RPMI8226 (cell line): ENCODE measurements at places on chromosomes 1 and 21.

GRCh38 chr1:53895421-53895820, 1.4 kb downstream of the DIO1 start:
- no peak for DNase-seq

- no peak for DNase-seq
Measured at GRCh38 chr1:8603220-8603616, 214.2 kb downstream of the RERE start.

GRCh38 chr21:42556476-42556875, 42.8 kb downstream of the SLC37A1 start:
- DNase-seq: no peak

DNA sequence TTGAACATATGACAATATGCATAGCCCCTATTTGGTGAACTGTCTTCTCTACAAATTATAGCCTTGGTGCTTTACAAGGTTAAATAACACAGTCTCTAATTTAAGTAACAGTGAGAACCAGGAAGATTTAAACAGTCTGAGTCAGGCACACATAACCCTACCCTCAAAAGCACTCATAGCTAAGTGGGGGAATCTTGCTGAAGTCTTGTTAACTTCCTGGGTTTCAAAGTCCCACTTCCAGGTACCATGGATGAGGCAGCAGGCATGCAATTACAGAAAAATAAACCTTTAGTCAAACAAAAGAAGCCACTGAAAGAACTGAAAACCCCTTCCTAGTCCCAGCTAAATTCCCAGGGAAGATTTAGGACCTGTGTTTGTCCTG, 147.6 kb downstream of the PBX1 start:
- DNase-seq: no peak

GRCh38 chr1:82390627-82391026, 589.9 kb downstream of the ADGRL2 start:
- no peak for DNase-seq

DNA sequence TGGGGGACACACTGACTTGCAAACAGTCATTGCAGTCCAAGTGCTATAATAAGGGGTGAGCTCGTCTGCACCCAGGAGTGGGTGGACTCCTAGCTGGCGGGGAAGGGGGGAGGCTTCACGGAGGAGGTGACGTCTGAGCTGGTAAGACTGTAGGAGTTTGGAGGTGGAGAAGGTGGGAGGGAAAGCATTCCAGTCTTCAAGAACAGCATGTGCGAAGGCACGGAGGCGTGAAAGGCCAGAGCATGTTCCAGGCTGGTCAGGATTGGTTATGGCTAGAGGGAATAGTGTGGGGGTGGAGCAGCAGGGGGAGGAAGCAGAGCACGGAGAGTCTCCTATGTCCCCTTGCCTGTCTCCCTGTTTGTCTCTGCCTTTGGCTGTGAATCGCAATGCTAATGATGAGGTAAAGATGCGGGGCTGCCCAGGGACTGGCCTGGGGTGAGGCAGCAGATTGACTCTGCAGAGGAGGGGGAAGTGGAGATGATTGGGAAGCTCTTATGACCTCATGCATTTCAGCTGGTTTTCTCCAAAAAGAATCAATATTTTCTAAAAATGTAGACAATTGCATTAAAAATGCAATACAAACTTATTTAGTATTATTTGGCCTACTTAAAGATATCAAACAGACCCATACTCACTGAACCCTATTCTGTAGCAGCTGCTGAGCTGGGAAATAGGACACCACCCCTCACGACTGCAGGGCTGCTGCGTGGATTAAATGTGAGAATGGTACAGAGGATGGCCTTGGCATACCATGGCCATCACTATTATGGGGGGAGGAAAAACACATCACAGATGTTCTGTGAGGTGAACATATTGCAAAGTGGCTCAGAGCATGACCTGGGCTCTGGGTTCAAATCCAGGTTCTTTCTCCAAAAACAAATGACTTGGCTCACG, 2.6 kb upstream of the ZNF436 start:
- DNase-seq: no peak

DNA sequence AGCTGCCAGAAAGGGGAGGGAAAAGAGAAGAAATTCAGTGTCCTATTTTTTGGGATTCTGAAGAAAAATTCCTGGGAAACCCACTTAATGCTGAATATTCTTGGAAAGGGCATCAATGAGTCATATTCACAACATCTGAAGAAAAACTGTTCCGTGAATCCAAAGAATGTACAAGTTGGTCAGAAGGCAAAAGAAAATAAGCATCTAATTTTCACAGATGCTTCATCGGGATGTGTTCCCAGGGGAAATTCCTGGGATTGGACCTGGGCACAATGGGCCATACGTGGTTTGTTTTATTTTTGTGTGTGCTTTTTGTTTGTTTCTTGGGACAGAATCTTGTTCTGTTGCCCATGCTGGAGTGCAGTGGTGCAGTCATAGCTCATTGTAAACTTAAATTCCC, 112.2 kb downstream of the MAP3K21 start:
- no peak for DNase-seq

- DNase-seq: no peak
Measured at GRCh38 chr1:159163614-159164228, 7.7 kb upstream of the CADM3 start.

- no peak for DNase-seq
Measured at GRCh38 chr21:17495680-17496079, 17.2 kb upstream of the CXADR start.

DNA sequence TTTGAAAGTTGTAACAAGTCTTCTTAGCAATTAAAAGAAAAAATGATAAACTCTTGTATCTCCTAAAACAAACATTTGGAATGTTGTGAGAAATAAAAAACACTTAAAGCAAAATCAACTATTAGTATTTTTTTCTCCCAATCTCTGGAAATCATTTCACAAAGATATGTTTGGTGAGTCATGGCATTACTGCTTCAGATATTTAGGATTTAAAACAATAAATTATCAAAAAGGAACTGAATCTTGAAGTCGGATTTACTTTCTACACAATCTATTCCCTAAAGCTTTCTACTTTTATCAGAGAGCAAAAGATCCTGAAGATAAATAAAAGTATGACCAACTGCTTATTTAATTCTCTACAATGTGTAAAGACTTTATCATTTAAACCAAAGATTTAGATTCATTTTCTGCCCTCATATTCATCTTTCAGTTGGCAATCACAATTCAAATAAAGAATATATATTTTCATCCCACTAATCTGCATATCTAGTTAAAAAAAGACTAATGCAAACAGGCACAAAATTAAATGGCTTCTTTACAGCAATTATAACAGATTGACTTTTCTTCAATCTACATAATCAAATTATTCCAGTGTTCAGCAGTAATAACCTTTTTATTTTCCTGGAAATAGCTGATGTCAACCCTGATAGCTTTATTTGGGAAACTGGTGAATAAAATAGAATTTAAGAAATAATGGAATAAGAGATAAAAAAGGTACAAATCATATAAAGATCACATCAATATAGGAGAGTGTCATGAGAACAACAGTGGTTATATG, 230.0 kb downstream of the COP1 start:
- no peak for DNase-seq

GRCh38 chr1:107529511-107530149, 388.8 kb downstream of the NTNG1 start:
- peak; percentile 32 for DNase-seq

DNA sequence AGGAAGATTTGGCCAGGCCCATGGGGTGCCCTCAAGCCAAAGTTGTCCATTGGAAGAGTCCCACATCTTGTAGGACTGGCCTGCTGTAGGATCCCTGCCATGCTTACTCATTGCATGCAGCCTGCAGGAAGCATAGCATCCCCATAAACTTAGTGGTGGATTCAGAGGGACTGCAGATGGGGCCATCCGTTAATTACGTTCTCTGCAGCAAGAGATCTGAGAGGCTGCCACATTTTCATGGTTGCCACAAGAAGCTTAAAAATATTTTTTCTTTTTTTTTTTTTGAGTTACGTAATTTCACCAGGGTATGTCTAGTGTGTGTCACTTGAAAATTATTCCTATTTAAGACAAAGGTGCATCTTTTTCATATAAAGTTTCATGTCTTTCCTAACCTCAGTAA, 329.7 kb upstream of the USP24 start:
- no peak for DNase-seq

DNA sequence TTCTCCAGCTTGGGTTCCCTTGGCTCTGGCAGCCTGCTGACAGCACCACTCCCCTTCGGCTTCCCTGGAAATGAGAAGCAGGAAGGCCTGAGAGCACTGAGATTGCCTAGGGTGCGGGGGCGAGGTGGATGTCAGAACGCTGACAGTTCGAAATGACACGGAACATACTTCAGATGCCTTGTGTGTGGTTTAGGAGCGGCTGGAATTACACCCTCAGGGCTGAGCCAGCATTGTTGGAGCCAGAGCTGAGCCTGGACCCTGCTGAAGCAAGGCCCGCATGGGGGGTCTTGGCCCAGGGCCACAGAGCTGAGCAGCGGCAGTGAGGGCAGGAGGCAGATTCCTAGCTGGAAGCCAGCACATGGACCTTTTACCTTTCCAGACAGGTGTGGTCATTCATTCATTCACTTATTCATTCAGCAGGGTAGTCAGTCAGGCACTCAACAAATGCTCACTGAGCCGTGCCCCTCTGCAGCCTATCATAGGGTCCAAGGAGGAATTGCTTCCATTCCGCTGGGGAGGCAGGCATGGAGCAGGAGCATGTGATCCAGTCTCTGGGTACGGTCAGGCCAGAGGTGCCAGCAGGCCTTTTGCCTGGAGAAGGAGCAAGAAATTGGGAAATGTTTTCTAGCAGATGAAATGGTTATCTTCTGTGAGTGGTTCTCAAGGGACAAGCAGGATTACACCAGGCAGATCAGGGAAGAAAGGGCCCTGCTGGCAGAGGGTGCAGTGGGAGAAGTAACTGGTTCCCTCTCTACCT, 6.6 kb upstream of the FOXE3 start:
- no peak for DNase-seq

DNA sequence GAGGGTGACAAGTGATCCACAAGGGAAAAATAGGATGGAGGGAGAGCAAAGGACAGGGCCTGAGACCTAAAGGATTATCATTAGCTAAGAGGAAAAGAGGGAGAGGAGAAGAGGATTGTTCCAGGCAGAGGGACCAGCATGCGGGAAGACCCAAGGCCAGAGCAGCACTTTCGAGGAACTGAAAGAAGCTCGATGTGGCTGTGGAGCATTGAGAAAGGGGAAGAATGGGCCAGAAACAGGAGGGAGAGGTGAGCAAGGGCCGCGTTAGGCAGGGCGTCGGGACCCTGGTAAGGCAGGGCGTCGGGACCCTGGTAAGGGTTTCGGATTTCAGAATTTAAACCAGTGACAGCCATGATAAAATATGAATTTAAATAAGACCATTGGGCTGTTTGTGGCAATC, 22.8 kb upstream of the CSF1 start:
- DNase-seq: no peak

- no peak for DNase-seq
Measured at GRCh38 chr1:198641966-198642668, 3.3 kb downstream of the PTPRC start.

GRCh38 chr1:248778906-248779305, 23.3 kb upstream of the LYPD8 start:
- no peak for DNase-seq

DNA sequence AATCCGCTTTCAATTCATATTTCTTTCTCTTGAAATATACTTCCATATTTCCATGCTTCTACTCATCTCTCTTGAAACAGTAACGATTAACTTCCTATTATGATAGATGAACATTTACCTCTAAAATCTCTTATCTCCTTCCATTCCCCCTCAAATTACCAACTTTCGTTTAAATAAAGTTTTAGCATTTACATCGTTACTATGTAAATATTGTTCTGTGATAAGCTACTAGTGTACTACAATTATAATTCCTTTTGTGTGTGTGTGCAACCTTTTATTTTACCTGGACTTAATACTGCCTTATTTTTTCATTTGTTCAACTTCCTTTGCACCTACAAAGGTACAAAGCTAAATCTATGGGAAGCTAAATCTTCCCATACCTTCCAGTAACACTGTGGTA, 4.5 kb downstream of the FOXE3 start:
- no peak for DNase-seq

- no peak for DNase-seq
Measured at GRCh38 chr1:169886422-169886821, 7.3 kb downstream of the SCYL3 start.

DNA sequence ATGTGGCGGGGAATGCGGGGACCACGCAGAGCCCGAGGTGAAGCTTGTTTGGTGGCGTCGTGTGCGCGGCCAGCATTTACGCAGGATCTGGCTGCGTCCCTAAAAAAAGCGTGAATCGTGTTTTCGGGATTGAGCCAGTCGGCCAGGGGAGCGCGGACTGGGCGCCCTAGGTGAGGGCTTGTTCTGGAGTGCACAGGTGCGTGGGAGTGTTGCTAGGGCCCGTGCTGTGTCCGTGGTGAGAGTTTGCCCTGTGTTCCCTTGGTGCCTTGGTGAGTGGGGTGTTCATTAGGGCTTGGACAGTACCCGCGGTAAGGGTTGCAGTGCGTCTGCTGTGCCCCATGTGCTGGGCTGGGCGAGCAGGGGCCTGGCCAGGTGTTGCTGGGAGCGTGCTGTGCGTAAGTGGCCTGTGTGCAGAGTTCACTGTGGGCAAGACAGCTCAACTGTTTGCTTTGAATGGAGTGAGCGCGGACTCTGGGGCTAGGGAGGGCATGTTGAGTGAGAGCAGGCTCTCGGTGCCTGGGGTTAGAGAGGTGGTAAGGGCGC, 673 bp downstream of the CD46 start:
- peak; percentile 72 for DNase-seq

DNA sequence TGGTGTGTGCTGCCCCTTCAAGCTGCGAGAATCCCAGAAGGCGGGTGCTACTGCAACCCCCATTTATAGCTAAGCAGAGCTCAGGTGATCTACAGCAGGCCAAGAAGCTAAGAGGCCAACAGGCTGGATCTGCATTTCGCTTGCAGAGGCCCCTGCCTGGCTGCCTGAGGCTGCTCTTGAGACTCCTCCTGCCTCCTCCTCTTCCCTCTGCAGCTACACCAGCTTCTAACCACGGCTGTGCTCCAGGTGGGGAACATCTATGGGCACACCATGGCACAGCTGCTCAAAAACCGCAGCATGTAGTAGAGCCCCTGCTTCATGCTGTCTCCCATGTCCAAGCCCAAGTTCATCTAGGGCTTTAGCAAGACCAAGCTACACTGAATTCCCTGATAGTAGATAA, 72.9 kb upstream of the ZNF678 start:
- peak; percentile 83 for DNase-seq

GRCh38 chr21:26368591-26369320, 198.2 kb upstream of the APP start:
- no peak for DNase-seq

- no peak for DNase-seq
Measured at GRCh38 chr21:28068455-28069358, 924.0 kb downstream of the LTN1 start.

GRCh38 chr1:37477198-37477931, 3.0 kb downstream of the ZC3H12A start:
- DNase-seq: peak; percentile 23

- no peak for DNase-seq
Measured at GRCh38 chr1:226957714-226958113, 17.6 kb downstream of the COQ8A start.

- DNase-seq: no peak
Measured at GRCh38 chr1:229159668-229160544, 111.0 kb upstream of the RAB4A start.

- DNase-seq: no peak
Measured at GRCh38 chr1:48555271-48555670, 83.3 kb upstream of the SPATA6 start.

GRCh38 chr1:41539999-41540398, 55.5 kb upstream of the EDN2 start:
- DNase-seq: no peak

GRCh38 chr21:42654179-42654912, 925 bp downstream of the PDE9A start:
- peak; percentile 33 for DNase-seq

GRCh38 chr1:40384413-40384762, 10.9 kb downstream of the SMAP2 start:
- peak; percentile 89 for DNase-seq

- DNase-seq: no peak
Measured at GRCh38 chr1:241828463-241829021, 19.5 kb upstream of the EXO1 start.
